ENCODE measurements at places on chromosomes 13 and 19.
A peak's percentile ranks its signal among the peaks of the same experiment; 100 is the strongest.

- DNase-seq: no peak
Observed at GRCh38 chr13:73623281-73623680, 510.9 kb downstream of the KLF12 start.

GRCh38 chr19:5216141-5216847 is 124.3 kb downstream of the PTPRS start:
- DNase-seq: no peak

GRCh38 chr19:18141031-18141430 is 11.9 kb upstream of the PIK3R2 start:
- DNase-seq: no peak

GRCh38 chr19:47375694-47376588 is 26.8 kb downstream of the DHX34 start:
- DNase-seq: no peak

DNA sequence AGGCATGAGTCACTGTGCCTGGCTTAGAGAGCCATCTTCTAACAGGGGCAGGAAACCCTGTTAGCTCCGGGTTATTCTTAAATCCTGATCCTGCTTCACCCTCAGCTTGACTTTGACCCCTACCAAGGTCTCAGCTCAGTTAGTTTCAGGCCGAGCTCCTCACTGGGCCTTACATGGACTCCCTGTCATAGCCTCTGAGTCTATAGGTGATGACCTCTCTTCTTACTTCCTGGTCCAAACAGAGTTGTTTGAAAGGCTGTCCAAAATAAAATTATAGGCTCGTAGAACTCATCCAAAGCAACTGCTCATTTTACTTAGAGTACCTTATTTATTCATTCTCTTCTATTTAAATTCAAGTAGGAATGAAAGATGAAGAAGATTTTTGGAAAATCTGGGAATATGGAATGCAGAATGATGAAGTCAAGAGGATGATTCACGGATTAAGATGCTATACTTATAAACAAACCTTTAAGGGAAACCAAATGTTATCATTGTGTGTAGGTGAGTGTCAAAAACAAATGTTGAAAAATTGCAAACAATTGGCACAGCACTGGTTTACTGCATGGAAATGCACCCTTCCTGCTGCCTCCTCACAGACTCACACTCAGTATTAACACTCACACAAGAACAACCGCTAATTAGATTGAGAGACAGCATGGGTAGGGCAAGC is 174.1 kb downstream of the RGCC start:
- no peak for DNase-seq

- peak; percentile 83 for DNase-seq
Observed at GRCh38 chr19:46860125-46860845, 512 bp upstream of the ARHGAP35 start.

DNA sequence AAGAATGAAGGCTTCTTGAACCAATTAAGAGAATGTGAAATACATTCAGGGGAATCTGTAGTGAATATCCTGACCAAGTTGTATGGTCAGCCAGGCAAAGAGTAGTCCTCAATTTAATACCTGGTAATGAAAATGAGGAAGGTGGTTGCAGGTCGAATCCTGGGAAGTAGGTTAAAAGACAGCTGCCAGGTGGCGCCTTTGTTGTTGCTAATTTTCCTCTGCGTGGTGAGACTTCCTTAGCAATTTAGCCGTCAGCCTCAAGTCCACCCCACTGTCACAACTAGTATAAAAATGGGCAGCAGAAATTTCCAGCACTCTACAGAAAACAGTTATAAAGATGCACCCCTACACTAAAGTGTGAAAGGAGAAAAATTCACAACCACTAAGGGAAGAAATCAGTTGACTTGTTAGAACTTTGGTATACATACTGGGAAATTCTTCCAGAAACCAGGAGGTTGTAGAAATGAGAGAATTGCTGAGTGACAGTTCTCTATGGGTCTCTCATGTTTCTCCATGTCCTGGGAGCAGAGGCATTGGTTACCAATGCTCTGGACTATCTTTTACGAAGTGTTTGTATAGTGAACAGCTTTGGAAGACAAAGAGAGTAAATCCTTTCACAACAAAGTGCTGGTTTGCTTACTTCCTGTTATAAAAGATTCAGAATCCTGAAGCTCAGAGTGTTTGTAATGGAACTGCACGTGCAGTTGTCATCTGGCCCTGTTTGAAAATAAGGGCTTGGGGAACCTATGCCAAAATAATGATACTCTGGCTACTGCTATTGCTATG is 235.9 kb downstream of the NHLRC3 start:
- DNase-seq: no peak

- no peak for DNase-seq
Observed at GRCh38 chr19:47371261-47371660, 22.1 kb downstream of the DHX34 start.

- DNase-seq: no peak
Observed at GRCh38 chr19:6103217-6103644, 7.1 kb downstream of the RFX2 start.

GRCh38 chr13:55497486-55497885 is 1643.2 kb upstream of the PRR20A start:
- DNase-seq: no peak

- no peak for DNase-seq
Observed at GRCh38 chr19:50039968-50040367, 14.2 kb downstream of the ZNF473 start.

DNA sequence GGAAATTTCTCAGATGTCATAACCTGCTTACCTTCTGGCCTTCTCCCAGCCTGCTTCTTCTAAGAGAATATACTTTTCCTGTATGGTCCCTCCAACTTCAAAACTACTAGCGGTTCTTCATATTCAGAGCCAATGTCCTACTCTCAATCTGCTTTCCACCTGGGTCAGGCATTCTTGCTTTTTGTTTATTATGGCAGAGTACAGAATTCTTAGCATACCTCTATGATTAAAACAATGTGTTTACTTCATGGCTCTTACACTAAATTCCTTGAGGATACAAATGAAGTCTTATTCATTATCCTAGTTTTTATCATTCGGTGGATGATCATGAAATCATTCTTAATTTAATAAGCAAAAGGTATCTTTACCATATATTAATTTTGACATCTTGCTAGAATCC is 484.2 kb upstream of the SLITRK1 start:
- DNase-seq: no peak

DNA sequence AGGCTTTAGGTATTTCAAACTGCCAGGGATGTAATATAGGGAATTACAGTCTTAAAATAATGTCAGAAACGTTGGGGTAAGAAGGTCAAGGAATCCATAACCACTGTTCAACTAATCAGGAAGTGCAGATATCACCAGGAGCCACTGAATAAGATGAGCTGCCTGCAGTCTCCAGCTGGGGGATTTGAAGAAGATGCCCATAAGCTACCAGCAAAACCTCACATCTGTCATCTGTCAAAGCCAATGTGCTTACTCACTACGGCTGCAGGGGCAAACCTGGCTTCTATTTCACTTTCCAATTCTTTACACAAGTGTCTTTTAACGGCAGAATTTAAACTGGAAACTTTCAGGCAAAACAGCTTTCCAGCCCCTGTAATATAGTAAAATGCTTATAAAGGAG is 1410.1 kb upstream of the ATXN8OS start:
- DNase-seq: peak; percentile 21

DNA sequence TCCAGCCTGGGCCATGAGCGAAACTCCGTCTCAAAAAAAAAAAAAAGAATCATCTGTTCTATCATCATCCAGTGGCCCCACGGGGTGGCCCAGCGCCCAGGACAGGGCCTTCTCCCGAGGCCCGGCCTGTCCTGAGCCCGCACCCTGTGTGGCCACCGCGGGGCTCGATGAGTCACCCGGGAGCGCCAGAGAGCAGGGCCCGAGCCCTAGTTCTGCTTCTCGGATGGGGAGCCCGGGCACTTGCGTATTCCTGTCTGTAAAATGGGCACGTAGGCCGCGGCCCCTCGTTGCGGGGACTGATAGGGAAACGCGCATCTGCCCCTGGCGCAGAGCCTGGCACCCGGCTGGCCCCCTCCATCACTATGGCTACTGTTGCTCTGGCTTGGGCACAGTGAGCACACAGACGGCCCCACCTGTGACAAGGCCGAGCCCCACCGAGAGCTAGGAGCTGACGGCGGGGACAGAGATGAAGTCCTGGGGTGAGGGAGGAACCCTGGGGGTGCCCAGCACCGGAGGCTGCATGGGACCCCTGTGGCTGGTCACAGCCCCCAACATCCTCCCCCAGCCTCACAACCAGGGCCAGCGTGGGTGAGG is 21.3 kb upstream of the UQCR11 start:
- DNase-seq: no peak

DNA sequence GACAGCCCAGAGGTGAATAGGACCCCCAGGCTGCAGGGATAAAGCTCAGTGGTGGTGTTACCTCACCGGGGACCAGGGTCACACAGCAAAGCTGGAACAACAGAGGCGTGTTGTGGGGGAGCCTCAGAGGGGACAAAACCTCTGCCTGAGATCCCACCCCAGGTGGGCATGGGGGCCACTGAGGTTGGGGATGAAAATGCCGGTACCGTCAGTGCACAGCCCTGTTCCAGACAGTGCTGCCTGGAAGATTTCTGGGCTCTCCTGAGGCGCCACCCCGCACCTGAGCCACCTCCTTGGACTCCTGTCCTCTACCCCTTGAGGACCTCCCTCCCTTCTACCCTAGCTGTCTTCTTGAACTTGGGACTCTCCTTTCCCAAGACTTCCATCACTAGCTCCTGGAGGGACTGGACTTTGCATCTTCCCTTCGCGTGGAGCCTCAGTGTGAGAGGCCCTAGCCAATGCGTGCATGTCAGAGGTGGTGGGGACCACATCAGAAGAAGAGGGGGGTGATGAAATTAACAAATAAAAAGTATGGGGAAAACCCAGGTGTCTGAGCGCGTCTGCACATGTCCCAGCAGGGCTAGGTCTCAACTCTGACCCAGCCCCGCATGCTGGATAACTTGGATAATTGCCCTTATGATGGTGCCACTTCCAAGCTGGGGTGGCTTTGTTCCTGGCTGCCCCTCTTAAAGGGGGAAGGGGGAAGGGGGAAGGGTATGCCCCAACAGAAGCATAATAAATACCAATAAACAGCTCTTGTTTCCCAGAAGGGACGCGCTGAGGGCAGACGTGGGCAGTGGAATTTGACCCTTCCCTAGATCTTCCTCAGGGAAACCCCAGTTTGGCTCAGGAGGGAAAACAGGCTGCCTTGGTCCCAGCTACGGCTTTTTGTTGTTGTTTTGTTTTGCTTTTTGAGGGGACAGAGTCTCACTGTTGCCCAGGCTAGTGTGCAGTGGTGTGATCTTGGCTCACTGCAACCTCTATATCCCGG is 11.6 kb downstream of the CNFN start:
- DNase-seq: no peak

DNA sequence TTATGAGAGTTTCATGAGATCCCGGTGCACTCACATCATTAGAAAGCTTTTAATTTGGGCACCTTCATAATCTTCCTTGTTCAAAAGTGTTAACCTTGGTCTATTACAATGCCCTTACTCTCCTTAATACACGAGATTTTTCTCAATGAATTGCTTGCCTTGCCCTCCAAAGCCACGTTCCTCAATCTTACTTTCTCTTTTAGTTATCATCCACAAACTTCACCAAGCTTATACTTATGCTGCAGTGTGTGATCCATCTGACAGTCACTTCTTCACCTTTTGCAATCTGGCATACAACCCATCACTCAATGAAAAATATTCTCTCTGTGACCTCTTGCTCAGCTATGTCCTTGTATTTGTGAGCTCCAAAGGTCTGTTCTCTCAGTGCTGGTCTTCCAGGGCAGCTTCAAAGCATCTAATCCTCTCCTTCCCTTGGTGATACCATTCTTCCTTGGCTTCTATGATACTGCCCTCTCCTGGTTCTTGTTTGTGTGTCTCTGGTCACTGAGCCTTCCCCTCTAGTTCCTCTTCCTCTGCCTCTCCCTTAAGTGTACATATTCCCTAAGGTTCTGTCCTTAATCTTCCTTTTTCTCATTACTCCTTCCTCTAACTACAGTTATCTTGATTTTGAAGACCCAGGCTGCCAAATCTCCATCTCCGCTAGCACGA is 202.2 kb upstream of the STARD13 start:
- DNase-seq: peak; percentile 0

GRCh38 chr13:81540777-81541176 is 1199.9 kb upstream of the SPRY2 start:
- DNase-seq: no peak

GRCh38 chr13:81275666-81276258 is 934.8 kb upstream of the SPRY2 start:
- no peak for DNase-seq

GRCh38 chr13:90105276-90105675 is 1242.2 kb upstream of the MIR17HG start:
- DNase-seq: no peak

DNA sequence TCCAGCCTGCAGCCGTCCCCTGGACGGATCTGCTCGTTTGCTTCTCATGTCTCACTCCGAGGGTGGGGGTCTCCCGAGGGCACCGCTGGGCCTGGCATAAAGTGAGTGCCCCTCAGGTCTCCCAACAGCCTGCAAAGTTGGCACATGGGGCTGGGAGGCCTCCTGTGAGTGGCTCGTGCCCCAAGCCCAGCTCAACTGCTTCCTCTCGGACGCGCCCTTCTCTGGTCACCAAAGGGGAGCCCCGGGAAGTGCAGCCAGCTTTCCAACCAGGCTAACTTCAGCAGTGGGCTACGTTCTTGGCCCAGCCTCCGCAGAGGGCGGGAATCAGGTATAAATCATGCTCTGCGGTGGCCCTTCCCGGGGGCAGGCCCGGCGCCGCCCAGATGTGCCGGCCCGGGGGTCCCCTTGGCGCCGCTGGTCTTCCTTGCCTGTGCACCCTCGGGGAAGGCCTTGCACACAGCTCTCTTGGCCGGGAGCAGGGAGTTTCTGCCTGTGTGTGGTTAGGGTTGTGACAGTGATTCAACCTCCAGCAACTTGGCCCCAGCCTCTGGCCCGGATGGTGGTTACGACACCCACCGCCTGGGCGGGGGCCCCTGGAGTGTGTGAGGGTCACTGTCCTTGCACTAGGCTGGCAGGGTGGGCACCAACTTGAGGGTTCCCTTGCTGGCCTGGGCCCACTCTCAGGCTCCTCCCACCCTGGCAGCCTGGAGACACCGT is 20.7 kb downstream of the CEBPG start:
- no peak for DNase-seq

GRCh38 chr19:28644169-28644775 is 568.7 kb downstream of the UQCRFS1 start:
- no peak for DNase-seq

- DNase-seq: no peak
Observed at GRCh38 chr13:19062019-19062646, 119.5 kb downstream of the TUBA3C start.

DNA sequence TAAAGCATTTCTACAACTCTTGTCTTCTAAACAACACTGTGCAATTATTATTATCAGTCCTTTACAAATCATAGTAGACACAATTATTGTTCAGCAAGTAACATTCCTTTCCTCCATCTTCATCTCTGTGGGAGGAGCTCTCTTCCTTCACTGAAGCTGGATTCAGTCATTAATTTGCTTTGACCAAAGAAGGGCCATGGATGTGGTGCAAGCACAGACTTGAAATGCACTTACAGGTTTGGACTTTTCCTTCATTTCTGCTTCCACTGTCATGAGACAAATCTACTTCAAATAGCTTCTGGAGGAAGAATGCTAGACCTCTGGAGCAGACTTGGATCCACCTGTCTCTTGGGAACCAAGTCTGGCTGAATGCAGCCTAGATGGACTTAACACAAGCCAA is 336.6 kb upstream of the SLITRK6 start:
- DNase-seq: no peak
